Thoracic aorta endothelial cell (primary cell): ENCODE measurements at places on chromosomes 4 and X. TPM values are rescaled to one million over a fixed set of nuclear protein-coding genes. Genes with fewer than 3 reads are reported as not detected.

ASMT gene
- not detected in 2 replicates for total RNA-seq

UGT2B10 gene
- not detected in 2 replicates for total RNA-seq

S100G gene
- total RNA-seq, result not detected in 2 replicates

ZCCHC4 gene
- total RNA-seq, result 17.5 and 19.1 TPM in 2 replicates

GBA3 gene
- total RNA-seq, result not detected in 2 replicates

SRPK3 gene
- not detected in 2 replicates for total RNA-seq
